ENCODE measurements at places on chromosomes 2 and 18.

- DNase-seq = no peak
Measured at GRCh38 chr18:76391038-76391437, 104.0 kb downstream of the ZNF516 start.

- DNase-seq = no peak
Measured at GRCh38 chr2:30790879-30791278, 16.4 kb downstream of the CAPN13 start.

- DNase-seq = no peak
Measured at GRCh38 chr2:64952511-64953482, 36.4 kb upstream of the SLC1A4 start.

DNA sequence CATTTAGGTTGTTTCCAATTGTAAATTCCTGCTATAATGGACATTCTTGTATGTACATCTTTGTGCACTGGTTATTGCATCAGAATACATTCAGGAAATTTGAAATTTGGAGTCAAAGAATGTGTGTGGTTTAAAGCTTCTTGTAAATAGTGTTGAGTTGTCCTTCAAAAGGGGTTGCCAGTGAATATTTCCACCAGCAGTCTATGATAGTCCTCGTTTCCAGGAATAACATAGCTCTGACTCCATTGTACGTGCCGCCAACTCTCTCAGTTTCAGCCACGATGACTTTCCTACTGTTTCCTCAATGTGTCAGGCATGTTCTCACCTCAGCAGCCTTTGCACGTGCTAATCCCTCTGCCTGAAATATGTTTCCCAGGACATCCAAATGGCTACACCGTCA, 10.9 kb upstream of the HS6ST1 start:
- DNase-seq = no peak

- DNase-seq = no peak
Measured at GRCh38 chr18:63979409-63979920, 9.6 kb downstream of the SERPINB8 start.

GRCh38 chr2:232455426-232456255, at the start of gene ALPI:
ALPI (plus strand) TSS chr2:232456153; CDS start chr2:232456200, 47 bp downstream.
- DNase-seq = no peak

DNA sequence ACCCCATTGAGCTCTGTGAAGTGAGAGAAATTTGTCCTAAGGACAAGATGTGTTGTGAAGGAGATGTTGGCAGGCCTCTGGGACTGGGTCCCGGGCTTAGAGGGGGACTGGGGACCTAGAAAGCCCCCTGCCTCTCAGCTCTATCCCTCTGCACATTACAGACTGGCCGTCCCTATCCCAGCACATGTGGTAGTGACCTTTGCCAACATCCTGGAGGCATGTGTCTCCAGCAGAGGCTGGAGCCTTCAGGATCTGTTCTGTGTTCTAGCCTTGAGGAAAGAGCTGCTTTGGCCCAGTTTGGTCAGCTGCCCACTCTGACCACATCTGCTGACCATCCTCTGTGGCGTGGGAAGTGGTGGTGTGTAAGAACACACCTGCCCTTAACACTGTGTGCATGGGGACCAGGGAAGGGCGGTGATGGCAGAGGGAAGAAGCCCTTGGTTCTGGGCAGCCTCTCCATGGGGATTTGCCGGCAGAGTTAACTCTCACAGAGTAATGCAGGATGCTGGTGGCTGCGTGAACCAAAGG, 33.4 kb downstream of the NCK2 start:
- no peak for DNase-seq

DNA sequence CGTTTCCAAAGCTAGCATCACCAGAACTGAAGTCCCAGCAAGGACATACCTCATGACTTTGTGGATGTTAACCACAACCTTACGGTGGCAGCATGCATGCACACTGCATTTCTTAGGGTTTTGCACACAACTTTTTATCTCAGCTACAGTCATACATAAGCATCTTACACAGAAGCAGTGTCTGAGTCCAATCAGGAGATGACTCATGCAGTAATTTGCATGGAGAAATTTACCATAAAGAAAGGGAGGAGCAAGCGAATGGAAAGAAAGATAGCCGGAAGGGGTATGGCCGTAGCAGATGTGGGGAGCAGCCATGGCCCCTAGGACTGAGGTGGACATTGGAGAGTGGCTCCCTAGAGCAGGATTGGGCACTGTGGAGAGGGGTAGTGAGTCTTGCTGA, 522.5 kb downstream of the GALR1 start:
- no peak for DNase-seq

DNA sequence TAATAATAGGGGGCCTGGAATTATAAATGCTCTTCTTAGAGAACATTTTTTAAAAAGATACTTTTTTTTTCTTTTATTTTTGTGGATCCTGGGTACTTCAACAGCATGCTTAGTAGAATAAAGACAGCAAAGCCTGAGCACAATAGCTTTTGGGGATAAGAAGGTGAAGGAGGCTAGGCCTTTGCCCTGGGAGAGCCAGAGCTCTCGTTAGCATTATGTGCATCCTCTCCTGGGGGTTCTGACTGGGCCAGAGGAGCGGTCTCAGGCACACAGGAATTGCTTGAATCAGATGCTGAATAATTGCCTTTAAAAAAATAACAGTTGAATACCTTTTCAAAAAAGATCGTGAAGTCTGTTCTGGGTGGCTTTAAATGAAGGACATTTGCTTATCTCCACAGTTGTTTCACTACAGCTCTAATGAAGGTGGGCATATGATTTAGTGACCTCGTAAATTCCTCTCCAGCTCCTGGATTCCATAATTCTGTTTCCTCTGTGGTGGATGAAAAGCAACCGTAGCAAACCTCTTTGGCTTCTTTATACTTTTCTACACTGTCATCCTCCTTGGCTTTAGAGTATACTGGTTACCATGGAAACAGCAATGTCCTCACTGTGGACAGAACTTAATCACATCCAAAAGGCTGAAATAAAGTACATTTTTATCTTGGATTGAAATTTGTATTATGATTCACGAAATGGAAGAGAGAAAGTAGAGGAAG, 133.8 kb downstream of the MAIP1 start:
- DNase-seq = no peak

DNA sequence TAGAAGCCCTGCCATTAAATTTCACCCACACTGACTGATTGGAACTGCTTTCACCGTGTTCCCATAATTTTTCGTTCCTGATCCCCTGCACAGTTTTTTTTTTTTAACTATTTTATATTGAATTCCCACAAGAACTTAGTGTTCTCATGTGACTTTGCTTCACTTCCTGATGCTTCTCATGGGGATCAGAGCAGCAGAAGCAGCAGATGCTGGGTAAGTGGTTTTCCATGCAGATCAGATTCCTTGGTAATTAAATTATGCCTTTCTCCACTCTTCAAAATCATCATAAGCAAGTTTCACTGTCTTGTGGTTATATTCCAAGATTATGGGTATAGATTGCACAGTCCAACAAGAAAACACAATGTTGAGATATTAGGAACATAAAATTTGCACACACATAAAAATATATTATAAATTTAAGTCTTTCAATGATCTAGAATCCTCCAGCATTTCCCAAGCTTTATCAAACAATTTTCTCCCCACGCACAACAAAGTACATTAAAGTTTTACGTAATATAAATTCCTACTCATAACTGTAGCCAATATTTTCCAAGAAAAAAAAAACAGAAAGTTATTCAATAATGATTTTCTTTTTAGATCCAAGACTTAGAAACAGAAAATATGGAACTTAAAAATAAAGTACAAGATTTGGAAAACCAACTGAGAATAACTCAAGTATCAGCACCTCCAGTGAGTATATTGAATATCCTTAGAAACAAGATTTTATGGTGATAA, 277.9 kb downstream of the GULP1 start:
- no peak for DNase-seq

GRCh38 chr2:159192371-159192918, 94.1 kb downstream of the WDSUB1 start:
- no peak for DNase-seq

All from stimulated activated CD4-positive, alpha-beta T cell treated with anti-CD3 and anti-CD28 coated beads, Interleukin-4, amount 100 ng/mL, for 1 hour (primary cell).